SJCRH30 (cell line): ENCODE measurements at places on chromosomes 12 and 14.
A peak's percentile ranks its signal among the peaks of the same experiment; 100 is the strongest.

DNA sequence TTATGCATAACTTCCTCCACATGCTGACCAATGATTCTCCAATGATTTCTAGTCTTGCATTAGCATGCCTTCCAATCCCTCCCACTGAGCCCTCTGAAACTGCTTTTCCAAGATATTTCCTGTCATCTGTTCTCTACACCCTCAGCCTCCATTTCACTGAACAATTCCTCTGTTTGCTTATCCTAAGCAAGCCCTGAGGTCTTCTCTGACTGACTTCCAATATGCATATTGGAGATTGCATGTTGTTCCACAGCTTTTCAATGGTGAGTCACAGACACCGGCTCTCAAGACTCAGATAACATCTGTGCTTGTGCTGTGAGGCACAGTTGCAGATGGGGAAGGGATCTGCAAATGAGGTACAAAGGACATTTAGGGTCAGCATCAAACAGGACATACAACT lies 141.0 kb downstream of the SLC16A7 start:
- no peaks in the 10 kb centered on the region for H3K36me3 ChIP-seq
- H3K27ac ChIP-seq, result no peak overlapping the region
- H3K4me1 ChIP-seq, result no peaks in the 10 kb centered on the region
- peak; percentile 26 for DNase-seq
- no peak overlapping the region for H3K4me3 ChIP-seq

DNA sequence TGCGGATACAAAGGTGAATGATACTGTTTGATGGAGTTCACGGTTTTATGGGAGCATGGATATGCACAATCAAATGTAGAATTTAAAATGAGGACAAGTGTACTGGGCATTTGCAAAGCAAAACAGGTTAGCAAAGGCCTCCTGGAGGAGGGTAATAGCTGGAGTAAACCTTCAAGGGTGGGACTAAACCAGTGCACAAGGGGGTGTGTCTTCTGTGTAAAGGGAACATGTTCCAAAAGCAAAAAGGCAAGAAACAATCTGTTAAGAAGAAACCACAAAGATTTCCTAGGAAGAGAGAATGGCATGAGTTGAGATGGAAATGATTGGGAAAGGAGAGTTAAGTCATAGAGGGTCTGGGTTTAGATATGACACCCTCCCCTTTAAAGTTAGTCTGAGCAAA lies 109.2 kb upstream of the SLCO1C1 start:
- H3K27ac ChIP-seq, result no peak overlapping the region
- H3K36me3 ChIP-seq, result no peaks in the 10 kb centered on the region
- DNase-seq, result no peak
- no peak overlapping the region for H3K4me3 ChIP-seq

- DNase-seq, result no peak
- no peaks in the 10 kb centered on the region for H3K4me1 ChIP-seq
- H3K4me3 ChIP-seq, result no peak overlapping the region
- no peaks in the 10 kb centered on the region for H3K27me3 ChIP-seq
- no peak overlapping the region for H3K27ac ChIP-seq
These were observed 65.6 kb upstream of the FUT8 start for GRCh38 chr14:65346895-65347294.

DNA sequence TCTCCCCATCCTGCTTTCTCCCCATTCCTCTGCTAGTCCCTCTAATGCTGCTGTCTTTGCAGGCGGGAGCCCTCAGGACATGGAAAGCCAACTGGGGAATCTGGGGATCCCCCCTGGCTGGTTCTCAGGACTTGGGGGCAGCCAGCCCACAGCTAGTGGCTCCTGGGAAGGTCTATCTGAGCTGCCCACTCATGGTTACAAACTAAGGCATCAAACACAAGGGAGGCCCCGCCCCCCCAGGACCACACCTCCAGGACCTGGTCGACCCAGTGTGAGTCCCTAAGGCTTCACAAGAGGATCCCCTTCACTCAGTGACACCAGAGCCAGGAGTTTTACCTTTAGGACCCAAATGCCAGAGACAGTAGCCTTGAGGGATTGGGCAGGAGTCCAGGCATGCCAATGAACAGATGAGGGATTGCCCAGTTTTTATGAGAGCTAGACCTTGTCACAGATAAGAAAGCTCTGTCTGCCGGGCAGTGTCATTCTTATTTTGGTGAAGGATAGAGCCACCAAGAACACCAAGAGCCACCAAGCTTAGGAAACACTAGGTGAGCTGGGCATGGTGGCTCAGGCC lies 8.0 kb upstream of the CPNE6 start:
- H3K27me3 ChIP-seq, result no peaks in the 10 kb centered on the region
- no peak overlapping the region for H3K4me3 ChIP-seq
- DNase-seq, result no peak
- no peak overlapping the region for H3K27ac ChIP-seq
- H3K36me3 ChIP-seq, result no peaks in the 10 kb centered on the region
- peaks cover 5% of the 10 kb centered on the region; the same call in 1 of the 2 replicates for H3K4me1 ChIP-seq
